ENCODE measurements at places on chromosomes 2 and 18. TPM values are rescaled to one million over a fixed set of nuclear protein-coding genes. Genes with fewer than 3 reads are reported as not detected.

DNA sequence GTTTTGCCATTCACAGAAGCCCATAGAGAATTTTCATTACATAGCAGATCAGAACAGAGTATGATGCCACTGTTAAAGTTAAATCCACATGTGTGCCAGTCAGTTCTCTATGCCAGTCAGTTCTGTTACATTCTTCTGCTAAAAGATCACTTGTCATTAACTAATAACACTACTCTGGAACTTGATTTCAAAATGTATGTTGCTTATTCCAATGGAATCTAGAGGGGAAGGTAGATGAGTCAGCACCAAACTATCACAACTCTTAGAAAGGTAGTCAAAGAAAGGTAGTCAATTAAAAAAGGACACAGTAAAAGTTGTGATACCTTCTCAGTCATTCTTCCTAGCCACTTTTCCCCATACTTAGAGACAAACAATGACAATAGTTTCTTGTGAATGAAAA, 1214.4 kb downstream of the LRP1B start:
- no peaks in the 10 kb centered on the region for H3K36me3 ChIP-seq
- H3K4me3 ChIP-seq: no peak overlapping the region
- H3K4me1 ChIP-seq: no peaks in the 10 kb centered on the region
- H3K27me3 ChIP-seq: no peaks in the 10 kb centered on the region

DNA sequence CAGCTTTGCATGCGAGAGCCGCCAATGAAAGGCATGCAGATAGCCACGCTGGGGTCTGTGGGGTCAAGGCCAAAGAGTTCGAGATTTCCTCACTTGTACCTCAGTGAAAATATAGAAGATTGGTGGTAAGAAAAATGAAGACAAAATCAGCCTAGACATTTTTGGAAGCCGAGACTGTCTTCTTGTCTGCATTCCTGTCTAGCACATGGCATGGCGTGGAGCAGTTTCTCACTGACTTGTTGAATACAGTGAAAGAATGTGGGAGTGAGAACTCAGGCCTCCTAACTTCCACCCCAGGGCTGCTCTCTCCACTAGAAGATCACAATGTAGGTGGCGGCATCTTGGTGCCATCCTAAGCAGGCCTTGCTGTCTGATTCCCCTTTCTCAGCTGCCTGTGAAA, 740.8 kb upstream of the HS6ST1 start:
- H3K27me3 ChIP-seq: no peaks in the 10 kb centered on the region
- H3K27ac ChIP-seq: no peak overlapping the region
- H3K4me3 ChIP-seq: no peak overlapping the region
- no peaks in the 10 kb centered on the region for H3K36me3 ChIP-seq

DNA sequence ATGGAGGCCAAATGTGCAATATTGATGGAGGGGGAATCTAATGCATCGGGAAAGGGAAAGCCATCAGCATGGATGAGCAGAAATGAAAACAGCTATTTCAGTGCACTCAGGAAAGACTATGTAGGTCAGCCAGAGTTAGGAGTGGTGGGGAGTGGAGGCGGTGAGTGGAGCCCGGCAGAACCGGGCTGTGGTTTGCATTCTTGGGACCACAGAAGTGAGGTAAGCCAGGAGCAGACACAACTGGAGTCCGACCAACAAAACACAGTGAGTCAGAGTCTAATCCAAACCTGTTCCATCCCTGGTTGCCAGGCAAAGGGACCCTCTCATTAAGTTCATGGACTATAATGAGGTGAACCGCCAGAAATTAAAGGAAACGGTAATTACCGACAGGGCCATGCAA, 61.1 kb upstream of the RAB12 start:
- H3K27ac ChIP-seq: no peak overlapping the region
- no peaks in the 10 kb centered on the region for H3K27me3 ChIP-seq
- H3K36me3 ChIP-seq: no peaks in the 10 kb centered on the region
- H3K4me1 ChIP-seq: no peaks in the 10 kb centered on the region
- no peak for DNase-seq

DNA sequence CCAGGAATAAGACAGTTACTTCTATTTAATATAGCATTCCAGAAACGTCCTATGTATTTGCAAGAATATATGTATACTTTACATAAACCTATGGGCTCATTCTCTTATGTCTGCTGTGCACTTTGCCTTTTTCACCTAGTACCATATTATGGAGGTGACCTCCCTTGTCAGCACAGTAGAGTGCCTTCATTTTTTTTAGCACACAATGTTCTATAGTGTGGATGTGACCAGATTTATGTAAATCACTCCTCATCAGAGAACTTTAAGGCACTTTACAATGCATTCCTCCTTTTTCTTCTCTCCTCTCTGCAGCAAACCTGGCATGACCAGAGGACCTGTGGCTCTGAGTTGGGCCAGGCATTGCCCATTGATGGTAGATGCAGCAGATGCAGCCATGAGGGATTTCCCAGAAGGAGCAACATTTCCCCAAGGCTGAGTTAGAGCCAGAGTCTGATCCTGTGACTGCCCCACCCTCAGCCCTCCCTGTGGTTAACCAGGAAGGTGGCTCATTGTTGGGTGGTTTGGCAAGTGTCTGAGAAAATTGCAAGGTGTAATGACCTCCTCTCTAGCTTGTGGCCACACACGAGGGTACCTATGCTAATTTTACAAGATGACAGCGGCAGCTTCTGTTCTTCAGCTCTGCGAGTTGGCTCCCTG, 76.5 kb upstream of the DLX2 start:
- H3K27me3 ChIP-seq: no peaks in the 10 kb centered on the region
- H3K27ac ChIP-seq: no peak overlapping the region
- no peaks in the 10 kb centered on the region for H3K4me1 ChIP-seq

Gene LRRC30
- not detected for total RNA-seq

Gene CIDEA
- 0.82 TPM for total RNA-seq

GRCh38 chr2:17976871-17977746, 98.6 kb downstream of the KCNS3 start:
- no peaks in the 10 kb centered on the region for H3K27me3 ChIP-seq
- H3K4me3 ChIP-seq: no peak overlapping the region
- H3K27ac ChIP-seq: peak overlapping the region; percentile 44
- H3K36me3 ChIP-seq: no peaks in the 10 kb centered on the region

DNA sequence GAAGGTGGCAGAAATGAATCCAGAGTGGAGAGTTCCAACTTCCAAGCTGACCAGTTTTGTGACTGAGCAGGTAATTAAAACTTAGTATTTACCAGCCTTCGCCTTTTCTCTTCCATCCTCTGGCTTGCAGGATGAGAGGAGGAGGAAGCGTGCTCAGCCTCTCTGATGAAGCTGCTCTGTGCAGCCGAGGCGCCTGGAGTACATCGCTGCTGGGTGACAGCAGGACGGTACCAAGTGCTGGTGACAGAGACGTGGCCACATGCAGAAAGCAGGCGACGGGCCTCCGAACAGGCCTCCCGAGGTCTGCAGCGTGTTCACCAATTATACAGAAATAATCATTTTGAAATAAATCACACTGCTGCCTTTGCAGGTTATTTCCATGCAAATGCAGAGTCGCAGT, 95.0 kb downstream of the MBP start:
- DNase-seq: no peak
- H3K27ac ChIP-seq: no peak overlapping the region
- H3K4me1 ChIP-seq: no peaks in the 10 kb centered on the region
- no peaks in the 10 kb centered on the region for H3K36me3 ChIP-seq
- H3K27me3 ChIP-seq: no peaks in the 10 kb centered on the region

Gene MYO7B
- total RNA-seq: 0.67 TPM

- no peaks in the 10 kb centered on the region for H3K36me3 ChIP-seq
- H3K27me3 ChIP-seq: no peaks in the 10 kb centered on the region
- peak overlapping the region; percentile 95 for H3K4me3 ChIP-seq
- H3K4me1 ChIP-seq: no peaks in the 10 kb centered on the region
Observed at GRCh38 chr18:49459404-49460171, 857 bp downstream of the DYM start.

DNA sequence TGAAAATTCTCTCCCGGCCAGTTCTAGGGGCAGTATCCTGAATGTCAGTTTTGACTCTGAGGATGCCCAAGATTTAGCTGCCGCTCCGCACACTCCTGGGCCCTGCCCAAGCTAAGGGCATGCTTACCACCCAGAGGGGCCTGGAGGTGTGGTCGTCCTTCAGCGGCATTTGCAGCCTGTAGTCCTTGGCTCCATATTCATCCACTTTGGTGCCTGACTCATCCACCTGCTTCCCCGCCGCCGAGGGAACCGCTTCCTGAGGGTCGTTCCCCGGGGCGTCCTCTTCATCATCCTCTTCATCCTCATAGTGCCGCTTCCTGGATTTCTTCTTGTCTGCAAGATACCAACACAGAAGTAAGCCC, 577 bp downstream of the ERCC3 start:
- no peaks in the 10 kb centered on the region for H3K27me3 ChIP-seq
- peaks cover 42% of the 10 kb centered on the region for H3K36me3 ChIP-seq
- DNase-seq: no peak
- peak overlapping the region; percentile 89 for H3K4me3 ChIP-seq
